ENCODE measurements at places on chromosomes 3 and 15. TPM values are rescaled to one million over a fixed set of nuclear protein-coding genes. Genes with fewer than 3 reads are reported as not detected.

GRCh38 chr15:44667039-44667360, 3.5 kb upstream of the SPG11 start:
- no peak for DNase-seq

DNA sequence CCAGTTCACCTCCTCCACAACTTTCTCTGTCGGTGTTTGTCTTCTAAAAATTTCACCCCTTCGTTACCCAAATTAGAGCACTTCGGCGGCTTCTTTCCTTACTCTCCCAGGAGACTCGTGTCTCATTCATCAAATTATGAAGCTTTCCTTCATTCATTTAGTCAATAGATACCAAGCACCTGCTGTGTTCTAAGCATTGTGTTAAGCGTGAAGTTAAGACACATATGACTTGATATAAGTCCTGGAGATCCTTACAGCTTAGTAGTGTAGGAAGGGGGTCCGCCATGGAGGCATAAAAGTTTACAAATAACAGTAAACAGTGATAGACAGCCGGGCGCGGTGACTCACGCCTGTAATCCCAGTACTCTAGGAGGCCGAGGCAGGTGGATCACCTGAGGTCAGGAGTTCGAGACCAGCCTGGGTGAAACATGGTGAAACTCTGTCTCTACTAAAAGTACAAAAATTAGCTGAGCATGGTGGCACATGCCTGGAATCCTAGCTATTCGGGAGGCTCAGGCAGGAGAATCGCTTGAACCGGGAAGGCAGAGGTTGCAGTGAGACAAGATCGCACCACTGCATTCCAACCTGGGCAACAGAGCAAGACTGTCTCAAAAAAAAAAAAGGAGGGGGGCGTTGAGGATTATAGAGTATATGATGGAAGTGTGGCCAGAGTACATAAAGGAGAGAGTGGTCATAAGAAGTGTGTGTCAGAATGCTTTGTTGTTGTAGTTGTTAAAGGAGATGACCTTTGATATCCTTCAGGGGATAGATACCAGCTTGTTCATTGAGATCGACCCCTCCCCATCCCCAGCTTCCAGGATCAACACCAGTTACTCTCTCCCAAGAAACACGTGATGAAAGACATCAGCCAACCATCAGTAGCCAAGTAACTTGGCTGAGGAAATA, 744 bp upstream of the CCDC32 start:
- no peak for DNase-seq

GRCh38 chr3:9622438-9622837, 26.9 kb upstream of the MTMR14 start:
- no peak for DNase-seq

DNA sequence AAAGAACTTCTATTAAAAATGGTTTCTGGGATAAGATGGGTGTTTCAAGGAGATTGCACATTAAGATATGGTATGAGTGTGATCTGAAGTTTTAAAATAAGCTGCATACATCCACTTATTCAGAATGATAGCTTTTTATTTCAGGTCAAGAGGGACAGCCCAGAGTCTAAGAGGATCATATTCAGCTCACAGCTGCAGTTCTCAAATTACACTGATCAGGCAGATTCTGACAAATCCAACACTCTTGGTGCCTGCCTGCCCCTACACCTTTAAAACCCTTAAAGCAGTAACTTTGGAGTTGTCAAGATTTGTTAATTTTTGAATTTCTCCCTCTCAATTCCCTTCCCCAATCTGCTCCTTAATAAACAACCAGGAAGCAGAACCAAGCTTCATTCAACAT, 9.1 kb upstream of the TMEM87A start:
- no peak for DNase-seq

DNA sequence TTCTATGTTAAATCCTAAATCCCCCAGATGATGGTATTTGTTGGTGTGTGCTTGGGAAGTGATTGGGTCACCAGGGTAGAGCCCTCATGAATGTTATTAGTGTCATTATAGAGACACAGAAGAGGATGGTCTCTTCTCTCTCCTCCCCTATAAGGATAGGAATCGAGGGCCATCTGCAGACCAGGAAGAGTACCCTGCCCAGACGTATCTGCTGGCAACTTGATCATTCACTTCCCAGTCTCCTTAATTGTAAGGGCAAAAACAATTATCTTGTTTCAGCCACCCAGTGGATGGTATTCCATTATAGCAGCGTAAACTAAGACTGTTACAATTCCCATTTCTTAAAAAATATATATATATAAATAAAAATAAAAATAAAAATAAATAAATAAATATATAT, 892.2 kb downstream of the SI start:
- no peak for DNase-seq

Gene HIGD2B
- not detected for total RNA-seq

DNA sequence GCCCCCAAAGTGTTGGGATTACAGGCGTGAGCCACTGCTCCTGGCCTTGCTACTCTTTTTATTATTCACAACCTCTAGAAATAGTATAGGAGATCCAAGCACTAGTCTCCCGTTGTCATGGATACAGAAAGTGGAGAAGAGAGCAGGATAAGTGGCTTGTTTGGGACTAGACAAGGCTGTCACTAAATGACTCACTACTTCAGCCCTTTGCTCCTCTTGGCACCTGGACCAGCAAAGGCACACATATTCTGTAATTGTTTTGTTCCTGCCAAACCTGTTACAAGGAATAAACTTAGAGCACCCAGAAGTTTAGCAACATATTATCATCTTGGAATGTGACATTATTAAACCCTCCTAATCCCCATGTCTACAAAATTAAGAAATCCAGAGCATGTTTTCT, 427.2 kb upstream of the THBS1 start:
- DNase-seq: peak; percentile 46
